ENCODE measurements at places on chromosomes 1 and 21.

DNA sequence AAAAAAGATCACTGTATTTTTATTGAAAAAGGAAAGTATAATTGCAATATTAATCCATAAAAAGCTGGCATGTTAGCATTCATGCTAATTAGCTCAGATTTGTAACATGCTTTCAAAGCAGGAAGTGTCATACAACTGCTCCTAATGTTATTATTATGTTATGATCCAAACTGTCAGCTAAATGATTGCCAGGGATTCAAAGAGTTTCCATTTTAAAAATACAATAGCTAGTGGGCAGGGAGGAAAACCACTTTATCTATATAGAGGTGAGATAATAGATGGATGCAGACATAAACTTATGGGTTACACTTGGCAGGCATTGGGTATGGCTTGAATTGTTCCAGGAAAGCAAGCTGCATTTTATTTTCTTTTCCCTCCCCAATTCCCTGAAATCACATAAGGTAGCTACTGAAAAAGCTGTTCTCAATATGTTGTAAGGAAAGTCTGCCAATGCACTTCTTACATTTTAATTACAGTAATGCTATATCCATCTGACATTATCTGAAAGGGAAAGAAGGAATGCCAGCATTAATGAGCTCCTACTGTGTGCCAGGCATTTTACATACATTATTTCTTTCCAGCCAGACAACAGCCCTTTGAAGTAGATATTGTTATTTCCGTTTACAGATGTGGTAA lies 9.8 kb upstream of the MYSM1 start:
- DNase-seq: no peak

DNA sequence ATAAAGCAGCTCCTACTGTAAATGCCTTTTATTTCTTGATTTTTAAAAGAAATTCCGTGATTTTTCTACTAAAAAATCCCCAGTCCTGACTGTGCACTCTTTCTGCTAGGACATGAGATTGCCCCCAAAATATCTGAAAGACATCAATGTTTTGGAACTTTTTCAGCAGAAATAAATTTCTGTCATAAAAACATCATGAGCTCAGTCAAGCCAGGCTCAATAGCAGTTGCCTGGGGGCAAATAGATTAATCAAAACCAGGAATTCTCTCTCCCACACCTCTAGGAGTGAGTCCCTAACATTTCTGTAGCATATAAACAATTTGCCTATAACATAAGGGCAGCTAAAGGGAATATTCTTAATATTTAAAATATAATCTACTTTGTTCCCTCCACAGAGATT lies 654.1 kb downstream of the PTPRC start:
- no peak for DNase-seq

DNA sequence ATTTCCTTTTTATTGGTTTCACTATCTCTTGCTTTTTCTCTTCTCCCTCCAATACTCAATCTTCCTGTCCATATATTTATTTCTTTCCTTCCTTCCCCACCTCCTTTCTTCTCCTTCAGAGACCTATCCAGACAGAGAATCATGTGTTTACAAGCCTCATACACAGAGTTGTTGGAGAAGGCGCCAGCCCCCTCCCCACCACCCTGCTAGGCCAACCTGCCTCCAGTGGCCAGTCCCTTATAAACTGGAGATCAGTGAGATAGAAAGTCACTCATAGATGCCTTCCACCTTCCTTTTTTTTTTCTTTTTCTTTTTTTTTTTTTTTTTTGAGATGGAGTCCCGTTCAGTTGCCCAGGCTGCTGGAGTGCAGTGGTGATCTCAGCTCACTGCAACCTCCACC lies 53.3 kb downstream of the CD247 start:
- DNase-seq: no peak

- no peak for DNase-seq
Measured at GRCh38 chr1:156765666-156766065, 1.7 kb upstream of the PRCC start.

DNA sequence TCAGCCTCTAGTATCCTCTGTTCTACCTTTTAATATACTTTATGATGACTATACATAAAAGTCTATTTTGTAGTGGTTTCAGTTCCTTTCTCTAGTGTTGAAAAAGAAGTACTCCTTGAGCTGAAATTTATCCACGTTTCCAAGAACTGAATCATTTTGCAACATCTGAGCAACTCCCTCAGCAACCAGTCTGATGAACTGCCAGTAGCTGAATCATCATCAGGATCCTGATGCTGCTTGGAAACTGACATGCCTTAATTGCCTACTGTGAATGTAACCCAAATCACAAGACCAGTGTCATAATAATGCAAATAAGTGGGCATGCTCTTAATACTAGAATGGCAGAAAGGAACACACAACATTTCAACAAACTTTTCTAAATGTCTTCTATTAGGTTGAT lies 103.3 kb downstream of the CYYR1 start:
- no peak for DNase-seq
